Suprapubic skin (tissue), 4 donors: ENCODE measurements at places on chromosomes 1 and 21.

- no peak for DNase-seq
Measured at GRCh38 chr1:91784191-91784590, 101.8 kb downstream of the TGFBR3 start.

GRCh38 chr21:33162436-33162951, 67.2 kb upstream of the IFNAR2 start:
- no peak for DNase-seq

GRCh38 chr1:165288350-165289120, 68.0 kb downstream of the LMX1A start:
- DNase-seq: no peak

DNA sequence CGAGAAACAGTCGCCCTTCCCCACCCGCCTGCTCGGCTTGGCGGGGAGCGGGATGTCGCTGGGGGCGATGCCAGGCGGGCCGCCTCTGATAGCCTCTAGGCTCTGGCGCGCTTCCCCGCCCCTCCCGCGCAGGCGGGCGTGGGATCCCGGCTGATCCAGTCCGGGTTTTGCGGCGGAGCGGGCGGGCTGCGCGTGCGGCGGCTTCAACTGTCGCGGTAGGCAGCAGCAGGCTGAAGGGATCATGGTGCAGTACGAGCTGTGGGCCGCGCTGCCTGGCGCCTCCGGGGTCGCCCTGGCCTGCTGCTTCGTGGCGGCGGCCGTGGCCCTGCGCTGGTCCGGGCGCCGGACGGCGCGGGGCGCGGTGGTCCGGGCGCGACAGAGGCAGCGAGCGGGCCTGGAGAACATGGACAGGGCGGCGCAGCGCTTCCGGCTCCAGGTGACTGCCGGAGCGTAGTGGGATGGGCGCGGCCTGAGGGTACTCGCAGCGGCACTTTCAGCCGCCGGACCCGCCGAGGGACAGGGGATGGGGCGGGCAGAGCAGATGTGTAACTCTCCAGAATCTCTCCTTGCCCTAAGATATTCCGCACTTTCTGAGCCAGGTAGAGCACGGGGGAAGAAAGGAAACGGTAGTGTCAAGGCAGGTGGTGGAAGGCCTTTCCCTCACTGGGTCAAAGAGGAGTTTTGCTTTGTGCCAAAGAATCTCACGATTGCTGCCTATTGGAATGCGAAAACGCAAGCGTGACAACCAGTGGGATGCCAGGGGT, at the start of gene FAAH:
TSS of gene FAAH (plus strand) at position 210 of the 764 bp plus-strand sequence. CDS start at position 242, 32 bp downstream.
- no peak for DNase-seq

DNA sequence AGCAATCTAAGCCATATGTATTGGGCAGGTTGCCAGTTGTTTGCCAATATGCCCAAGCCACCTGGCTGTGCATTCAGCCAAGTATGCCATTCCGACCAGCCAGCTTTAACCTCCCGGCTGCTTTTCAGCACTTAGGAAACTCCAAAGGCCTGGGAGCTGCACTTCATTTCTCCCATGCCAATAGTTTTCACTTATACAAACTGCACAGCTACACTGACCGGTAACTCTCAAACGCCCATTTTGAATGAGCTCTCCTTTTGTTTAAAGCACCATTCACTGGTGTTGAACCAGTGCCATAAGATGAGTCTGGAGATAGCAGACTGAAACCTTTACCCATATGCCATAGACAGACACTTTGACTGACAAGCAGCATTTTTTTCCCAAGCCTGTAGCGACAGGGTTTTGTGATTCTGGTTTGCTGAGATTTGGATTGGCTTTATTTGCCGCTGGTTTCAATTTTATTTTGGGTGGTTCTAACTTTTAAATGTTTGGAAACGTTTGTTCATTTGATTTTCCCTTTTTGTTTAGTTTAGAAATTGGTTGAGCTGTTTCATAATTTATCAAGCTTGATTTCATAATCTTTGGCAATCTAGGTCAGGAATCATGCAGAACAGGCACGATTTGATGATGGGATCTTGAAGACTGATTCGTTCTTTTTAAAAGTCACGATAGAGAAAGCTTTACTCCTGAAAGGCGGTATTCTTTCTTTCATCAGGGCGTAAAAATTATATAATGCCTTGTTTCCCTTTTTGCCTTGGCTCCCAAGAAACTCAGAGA, 144.6 kb downstream of the NFIA start:
- DNase-seq: no peak

- no peak for DNase-seq
Measured at GRCh38 chr1:84842748-84843231, 50.2 kb downstream of the LPAR3 start.

DNA sequence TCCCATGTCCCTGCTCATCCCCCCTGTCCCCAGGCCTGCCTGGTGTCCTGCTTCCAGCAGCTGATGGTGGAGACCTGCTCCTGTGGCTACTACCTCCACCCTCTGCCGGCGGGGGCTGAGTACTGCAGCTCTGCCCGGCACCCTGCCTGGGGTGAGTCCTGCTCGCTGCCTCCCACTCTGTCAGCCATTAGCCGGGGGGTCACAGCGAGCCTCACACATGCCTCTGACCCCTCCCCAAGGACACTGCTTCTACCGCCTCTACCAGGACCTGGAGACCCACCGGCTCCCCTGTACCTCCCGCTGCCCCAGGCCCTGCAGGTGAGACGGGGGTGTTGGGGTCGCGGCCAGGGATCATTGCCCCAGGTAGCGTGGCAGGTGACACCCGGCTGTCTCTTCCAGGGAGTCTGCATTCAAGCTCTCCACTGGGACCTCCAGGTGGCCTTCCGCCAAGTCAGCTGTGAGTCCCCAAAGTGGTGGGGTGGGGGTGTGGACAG, 10.0 kb downstream of the SCNN1D start:
- DNase-seq: no peak

DNA sequence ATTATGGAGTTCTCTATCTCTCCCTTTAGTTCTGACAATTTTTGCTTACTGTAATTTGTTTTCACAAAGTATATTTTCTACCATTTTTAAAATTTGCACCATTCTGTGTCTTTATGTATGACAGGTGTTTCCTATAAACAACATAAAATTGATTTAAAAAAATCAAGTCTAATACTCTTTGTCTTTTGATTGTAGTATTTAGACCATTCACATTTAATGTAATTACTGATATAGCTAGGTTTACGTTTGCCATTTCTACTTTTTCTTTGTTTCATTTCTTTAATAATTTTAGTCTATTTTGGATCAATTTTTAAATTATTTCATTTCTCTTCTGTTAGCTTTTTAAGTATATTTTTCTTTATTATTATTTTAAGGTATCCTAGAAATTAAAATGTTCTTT, 44.4 kb upstream of the LCE5A start:
- DNase-seq: no peak

- no peak for DNase-seq
Measured at GRCh38 chr1:58104960-58105359, 441.6 kb downstream of the OMA1 start.

DNA sequence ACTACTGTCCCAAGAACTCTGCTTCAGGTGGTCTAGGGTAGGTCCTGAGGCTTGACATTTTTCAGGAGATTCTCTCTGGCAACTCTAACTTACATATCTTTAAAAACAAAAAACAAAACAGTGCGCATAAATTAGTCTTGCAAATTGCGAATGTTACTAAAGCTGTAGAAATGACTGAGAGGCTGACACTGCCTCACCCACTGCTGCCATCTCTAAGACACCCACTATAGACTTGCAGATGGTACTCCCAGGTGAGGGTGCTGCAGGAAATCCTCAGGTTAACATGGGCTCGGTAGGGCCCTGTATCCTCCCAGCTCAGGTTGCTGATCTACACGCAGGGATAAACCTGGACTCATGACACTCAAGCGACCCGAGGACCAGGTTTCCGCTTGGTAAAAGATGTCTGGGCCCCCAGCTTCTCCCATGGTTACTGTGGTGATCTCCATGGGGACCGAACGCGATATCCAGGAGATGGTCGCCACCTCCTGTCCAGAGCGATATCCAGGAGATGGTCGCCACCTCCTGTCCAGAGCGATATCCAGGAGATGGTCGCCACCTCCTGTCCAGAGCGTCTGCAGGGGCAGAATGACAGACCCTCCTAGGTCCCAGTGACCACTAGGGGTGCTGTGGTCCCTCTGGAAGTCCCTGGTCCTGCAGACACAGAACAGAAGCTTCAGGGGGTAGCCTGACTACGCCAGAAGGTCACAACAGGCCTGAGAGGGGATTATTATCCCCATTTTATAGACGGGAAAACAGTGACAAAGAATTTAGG, 16.2 kb upstream of the LY9 start:
- DNase-seq: no peak

DNA sequence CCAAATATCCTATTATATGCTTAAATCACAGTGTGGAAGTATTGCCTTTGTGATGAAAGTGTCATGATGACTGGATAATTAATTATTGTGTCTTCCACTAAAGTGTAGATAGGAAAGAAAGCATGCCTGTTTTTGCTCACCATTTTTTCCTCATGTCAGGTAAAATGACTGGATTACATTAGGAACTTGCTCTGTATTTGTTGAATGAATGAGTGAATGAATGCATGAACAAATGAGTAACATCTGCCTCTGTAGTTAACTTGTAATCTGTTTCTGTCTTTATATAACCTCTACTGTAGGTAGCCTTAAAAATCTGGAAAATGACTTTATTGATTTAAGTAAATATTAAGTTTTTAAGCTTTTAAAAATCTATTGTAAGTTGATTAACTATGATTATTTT, 2.9 kb upstream of the PTPRC start:
- DNase-seq: no peak

- DNase-seq: no peak
Measured at GRCh38 chr1:212853658-212854057, 4.4 kb upstream of the FLVCR1 start.

DNA sequence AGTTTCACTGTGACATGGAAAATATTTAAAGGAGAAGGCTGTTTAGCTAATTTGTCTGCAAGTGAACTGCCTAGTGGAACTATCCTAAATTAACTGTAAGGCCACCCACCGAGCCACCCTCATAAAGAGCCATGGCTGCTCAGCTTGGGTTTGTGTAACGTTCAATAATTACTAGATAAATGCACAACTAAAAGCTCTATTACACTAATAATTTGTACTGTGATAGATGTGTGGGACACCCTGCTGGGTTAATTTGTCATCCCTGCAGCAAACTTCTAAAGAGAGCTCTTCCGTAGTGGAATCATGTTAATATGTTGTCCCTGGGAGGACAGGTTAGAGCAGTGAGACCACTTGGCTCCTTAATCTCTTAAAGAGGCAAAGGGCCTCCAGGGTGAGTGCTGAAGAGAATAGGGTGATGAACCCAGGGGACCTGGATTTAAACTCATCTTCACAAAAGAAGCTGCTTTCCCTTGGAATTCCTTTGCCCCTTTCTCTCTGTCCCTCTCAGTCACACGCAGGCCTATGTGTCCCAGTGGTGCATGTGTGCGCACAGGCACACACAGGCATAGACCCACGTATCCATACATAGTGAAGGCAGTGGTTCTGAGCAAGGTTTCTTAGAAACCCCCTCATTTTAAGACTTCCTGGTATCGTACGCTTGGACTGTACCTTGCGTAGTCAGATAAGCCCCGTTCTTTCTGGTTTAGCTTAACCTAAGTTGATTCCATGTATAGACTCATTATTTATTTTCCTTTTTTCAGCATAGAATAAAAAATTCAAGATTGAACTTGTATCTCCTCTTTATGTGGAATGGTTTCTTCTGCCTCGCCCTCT, 310.3 kb downstream of the NFIA start:
- DNase-seq: no peak

- no peak for DNase-seq
Measured at GRCh38 chr21:15355066-15355465, 290.3 kb upstream of the NRIP1 start.

DNA sequence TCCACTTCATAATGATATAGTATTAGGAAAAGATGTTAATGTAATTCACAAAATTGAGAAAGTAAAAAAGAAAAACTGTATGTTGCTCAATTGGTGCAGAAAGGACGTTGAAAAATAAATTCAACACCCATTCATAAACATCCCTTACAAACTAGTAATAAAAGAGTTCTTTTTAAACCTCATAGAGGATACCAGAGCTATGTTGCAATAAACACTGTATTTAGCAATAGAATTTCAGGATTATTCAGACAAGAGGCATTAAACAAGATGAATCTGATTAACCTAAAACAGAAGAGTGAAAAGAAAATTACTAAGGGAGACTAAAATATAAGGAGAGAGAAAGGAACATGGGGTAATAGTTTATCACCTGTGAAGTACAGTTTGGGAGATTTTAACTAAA, 154.8 kb downstream of the NTPCR start:
- no peak for DNase-seq

DNA sequence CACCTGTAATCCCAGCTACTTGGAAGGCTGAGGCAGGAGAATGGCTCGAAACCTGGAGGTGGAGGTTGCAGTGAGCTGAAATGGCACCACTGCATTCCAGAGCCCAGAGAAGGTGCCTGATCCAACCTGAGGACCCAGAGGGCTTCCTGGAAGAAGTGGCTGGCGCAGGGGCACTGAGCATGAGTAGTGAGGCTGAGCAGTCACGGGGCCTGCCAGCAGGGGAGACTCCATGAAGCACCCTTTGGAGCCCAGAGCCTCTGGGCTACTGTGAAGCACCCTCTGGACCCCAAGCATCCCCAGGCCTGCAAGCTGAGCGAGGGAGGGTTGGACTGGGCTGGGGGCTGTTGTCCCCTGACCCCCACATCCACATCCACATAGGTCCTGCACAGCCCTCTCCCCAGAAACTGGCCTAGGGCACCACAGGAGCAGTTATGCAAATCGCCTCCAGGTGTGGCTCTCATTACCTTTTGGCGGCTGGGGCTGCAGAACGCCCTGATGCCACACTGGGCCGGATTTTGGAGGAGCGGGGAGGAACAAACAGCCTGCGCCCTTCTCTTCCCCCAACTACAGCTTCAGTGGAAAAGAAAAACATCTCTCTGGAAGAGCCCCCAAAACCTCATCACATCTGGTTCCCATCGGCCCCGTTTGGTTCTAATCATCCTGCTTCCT, 78.2 kb upstream of the TARDBP start:
- DNase-seq: no peak

GRCh38 chr1:83882906-83883305, 116.0 kb downstream of the TTLL7 start:
- DNase-seq: no peak

DNA sequence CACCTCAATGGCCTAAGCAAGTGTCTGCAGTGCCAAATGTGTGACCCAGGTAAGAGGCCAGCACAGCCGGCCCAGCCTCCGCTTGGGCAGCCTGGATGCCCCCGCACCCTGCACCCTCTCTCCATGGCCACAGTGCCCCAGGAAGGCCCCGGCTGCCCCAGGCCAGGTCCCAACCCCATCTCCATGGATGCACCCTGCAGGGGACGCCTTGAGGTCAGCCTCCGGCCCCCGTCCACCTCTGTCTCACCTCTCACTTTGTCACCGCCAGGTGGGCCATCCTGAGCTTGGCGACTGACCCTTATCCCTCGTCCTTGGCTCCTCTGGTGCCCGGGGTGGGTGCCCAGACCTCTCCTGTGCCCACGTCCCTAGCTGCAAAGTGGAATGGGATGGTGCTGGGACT, 2.2 kb downstream of the TNFRSF14 start:
- DNase-seq: no peak
